ENCODE measurements at places on chromosomes 4 and X. TPM values are rescaled to one million over a fixed set of nuclear protein-coding genes. Genes with fewer than 3 reads are reported as not detected.

GRCh38 chrX:43656005-43656494 lies at the start of gene MAOA:
MAOA (plus strand) TSS chrX:43656299; CDS start chrX:43656342, 43 bp downstream.
- H3K27me3 ChIP-seq, result no peaks in the 10 kb centered on the region
- peak within 1 kb of the TSS; percentile 33 for H3K27ac ChIP-seq
- H3K4me1 ChIP-seq, result no peaks in the 10 kb centered on the region
- H3K36me3 ChIP-seq, result no peaks in the 10 kb centered on the region
- peak; percentile 66 for DNase-seq

GRCh38 chr4:123701131-123701575 lies 304.6 kb downstream of the SPRY1 start:
- no peak overlapping the region for H3K27ac ChIP-seq
- H3K4me1 ChIP-seq, result peaks cover 1% of the 10 kb centered on the region
- DNase-seq, result no peak
- no peaks in the 10 kb centered on the region for H3K36me3 ChIP-seq
- H3K4me3 ChIP-seq, result no peak overlapping the region

Gene G3BP2
- 67.0 TPM for total RNA-seq

Gene DACH2
- total RNA-seq, result 1.0 TPM
